Transverse colon (tissue), 4 donors: ENCODE measurements at places on chromosomes 3 and 15.

DNA sequence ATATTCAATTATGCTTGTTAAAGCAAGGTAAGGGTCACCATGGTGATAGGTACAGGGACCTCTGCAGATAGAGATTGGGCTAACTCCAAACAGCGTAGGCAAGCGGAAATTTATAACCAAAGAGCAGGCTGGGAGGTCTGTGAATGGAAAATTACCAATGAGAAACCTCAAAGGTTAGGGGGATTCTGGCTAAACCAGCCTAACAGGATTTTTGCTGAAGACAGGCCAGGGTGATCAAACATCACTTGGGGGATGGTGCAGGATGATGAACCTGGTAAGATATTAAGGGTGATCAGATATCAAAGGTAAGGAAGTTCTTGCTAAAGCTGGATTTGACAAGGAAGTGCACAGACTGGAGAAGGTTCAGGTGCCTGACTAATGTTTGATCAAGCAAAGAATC, 35.3 kb upstream of the SNRPN start:
- H3K27me3 ChIP-seq = no peaks in the 10 kb centered on the region
- H3K36me3 ChIP-seq = no peaks in the 10 kb centered on the region
- DNase-seq = no peak
- no peak overlapping the region for H3K4me3 ChIP-seq
- no peaks in the 10 kb centered on the region for H3K4me1 ChIP-seq
- no peak overlapping the region for H3K27ac ChIP-seq

DNA sequence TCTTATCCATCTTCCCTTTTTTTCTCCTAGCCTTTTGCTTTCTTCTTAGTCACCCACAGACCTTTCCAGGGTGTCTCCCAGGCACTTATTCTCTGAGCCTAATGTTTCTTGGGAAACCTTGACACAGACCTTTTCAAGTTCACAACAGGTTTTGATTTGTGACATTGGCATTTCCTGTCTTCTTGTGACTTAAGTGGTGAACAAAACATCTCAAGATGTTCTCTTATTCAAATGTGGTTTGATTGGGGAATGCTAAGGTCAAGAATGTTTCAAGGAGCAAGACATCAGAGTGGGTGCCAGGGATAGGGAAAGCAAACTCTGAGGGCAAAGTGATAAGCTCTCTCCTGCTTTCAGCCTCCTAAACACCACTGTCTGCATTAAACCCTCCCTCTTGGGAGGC, 68.2 kb upstream of the GSK3B start:
- no peak overlapping the region for H3K27ac ChIP-seq
- no peaks in the 10 kb centered on the region for H3K36me3 ChIP-seq
- no peak for DNase-seq
- no peak overlapping the region for H3K4me3 ChIP-seq
- H3K27me3 ChIP-seq = no peaks in the 10 kb centered on the region
- peaks cover 12% of the 10 kb centered on the region for H3K4me1 ChIP-seq

GRCh38 chr15:55916666-55917409, 76.6 kb downstream of the NEDD4 start:
- no peak overlapping the region for H3K27ac ChIP-seq
- no peaks in the 10 kb centered on the region for H3K36me3 ChIP-seq
- H3K27me3 ChIP-seq = no peaks in the 10 kb centered on the region
- H3K4me1 ChIP-seq = no peaks in the 10 kb centered on the region
- H3K4me3 ChIP-seq = no peak overlapping the region
- DNase-seq = no peak

DNA sequence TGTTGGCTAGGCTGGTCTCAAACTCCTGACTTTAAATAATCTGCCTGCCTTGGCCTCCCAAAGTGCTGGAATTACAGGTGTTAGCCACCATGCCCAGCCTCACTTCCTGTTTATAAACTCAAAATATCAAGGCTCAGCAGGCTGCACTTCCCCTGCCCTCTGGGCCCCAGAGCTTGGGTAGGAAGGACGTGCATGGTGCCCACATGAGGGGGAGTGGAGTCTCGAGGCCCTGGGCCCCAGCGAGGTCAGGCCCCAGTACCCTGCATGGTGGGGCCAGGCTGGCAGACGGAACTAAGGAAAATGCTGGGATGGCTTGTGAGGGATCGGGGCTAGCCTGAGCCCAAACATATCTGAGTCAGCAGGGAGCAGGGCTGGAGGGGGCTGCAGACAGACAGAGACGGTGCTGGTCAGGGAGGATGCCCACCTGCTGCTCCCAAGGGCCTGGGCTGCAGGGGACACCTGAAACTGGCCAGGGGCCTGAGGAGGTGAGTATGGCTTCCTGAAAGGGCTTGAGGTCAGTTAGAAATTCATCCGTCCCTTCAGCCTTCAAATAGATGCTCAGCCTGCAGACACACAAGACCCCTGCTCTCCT, 5.1 kb downstream of the SPTBN5 start:
- H3K27ac ChIP-seq = no peak overlapping the region
- H3K27me3 ChIP-seq = no peaks in the 10 kb centered on the region
- no peak for DNase-seq
- no peak overlapping the region for H3K4me3 ChIP-seq

- H3K4me3 ChIP-seq = no peak overlapping the region
- H3K27me3 ChIP-seq = no peaks in the 10 kb centered on the region
- peaks cover 31% of the 10 kb centered on the region for H3K4me1 ChIP-seq
- no peaks in the 10 kb centered on the region for H3K36me3 ChIP-seq
Measured at GRCh38 chr3:32423534-32423933, 31.9 kb downstream of the CMTM7 start.

- H3K27me3 ChIP-seq = no peaks in the 10 kb centered on the region
- no peaks in the 10 kb centered on the region for H3K4me1 ChIP-seq
- H3K27ac ChIP-seq = peak overlapping the region; percentile 63
- no peaks in the 10 kb centered on the region for H3K36me3 ChIP-seq
Measured at GRCh38 chr15:72338617-72339321, 18.8 kb upstream of the CELF6 start.

- peaks cover 3% of the 10 kb centered on the region for H3K4me1 ChIP-seq
- H3K27me3 ChIP-seq = no peaks in the 10 kb centered on the region
- no peak overlapping the region for H3K4me3 ChIP-seq
- H3K36me3 ChIP-seq = no peaks in the 10 kb centered on the region
- no peak overlapping the region for H3K27ac ChIP-seq
Measured at GRCh38 chr3:58563386-58564035, 13.7 kb downstream of the FAM107A start.

- peaks cover 15% of the 10 kb centered on the region for H3K4me1 ChIP-seq
- H3K27ac ChIP-seq = peak within 1 kb of the TSS; percentile 90
- DNase-seq = peak; percentile 96
- H3K4me3 ChIP-seq = peak within 1 kb of the TSS; percentile 87
- H3K27me3 ChIP-seq = no peaks in the 10 kb centered on the region
Measured at GRCh38 chr15:101277038-101277822, at the start of gene SELENOS. TSS of gene SELENOS (minus strand) at chr15:101277485. CDS start at chr15:101277417, 68 bp downstream.

DNA sequence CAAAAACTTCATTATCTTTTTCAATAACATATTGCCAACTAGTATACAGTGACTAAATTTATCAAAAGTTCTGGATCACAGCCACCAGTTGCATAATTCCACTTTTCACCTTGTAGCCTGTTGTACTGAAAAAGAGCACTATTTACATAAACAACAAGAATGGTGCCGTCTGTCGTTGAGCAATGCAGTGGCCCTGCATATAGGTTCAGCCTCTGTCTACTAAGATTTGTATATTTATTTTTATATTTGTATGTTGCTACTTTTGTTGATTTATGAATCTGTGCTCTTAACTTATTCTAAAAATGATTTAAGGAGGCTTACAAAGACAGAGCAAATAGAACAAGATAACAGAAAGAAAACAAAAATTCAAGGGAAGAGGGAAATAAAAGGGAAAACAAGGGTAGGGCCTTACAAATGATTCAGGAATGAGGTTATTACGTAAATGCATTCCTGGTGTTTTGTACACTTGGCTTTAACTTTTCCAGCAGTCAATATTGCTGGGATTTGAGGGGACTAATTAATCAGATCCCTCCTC, 257.6 kb upstream of the STT3B start:
- no peak for DNase-seq
- no peaks in the 10 kb centered on the region for H3K4me1 ChIP-seq
- H3K36me3 ChIP-seq = no peaks in the 10 kb centered on the region
- H3K27ac ChIP-seq = no peak overlapping the region
- H3K4me3 ChIP-seq = no peak overlapping the region

DNA sequence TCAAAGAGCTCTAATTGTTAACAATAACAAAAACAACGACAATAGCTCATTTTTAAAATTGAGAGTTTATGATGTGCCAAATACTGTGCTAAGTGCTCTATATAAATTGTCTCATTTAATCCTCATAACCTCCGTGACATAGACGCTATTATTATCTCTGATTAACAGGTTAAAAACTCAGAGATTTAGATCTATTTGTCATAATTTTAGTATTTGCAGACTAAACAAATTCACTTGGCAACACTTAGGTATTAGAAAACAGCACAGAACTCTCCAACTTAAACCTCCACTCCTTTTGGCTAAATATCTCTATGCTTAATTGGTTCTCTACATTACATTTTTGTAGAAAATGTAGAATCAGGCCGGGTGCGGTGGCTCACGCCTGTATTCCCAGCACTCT, 136.4 kb downstream of the SPATA16 start:
- no peak overlapping the region for H3K27ac ChIP-seq
- no peaks in the 10 kb centered on the region for H3K36me3 ChIP-seq
- no peak for DNase-seq

- H3K27me3 ChIP-seq = no peaks in the 10 kb centered on the region
- no peak overlapping the region for H3K4me3 ChIP-seq
- no peak overlapping the region for H3K27ac ChIP-seq
- DNase-seq = peak; percentile 22
Measured at GRCh38 chr3:69425249-69425648, 39.4 kb upstream of the FRMD4B start.

DNA sequence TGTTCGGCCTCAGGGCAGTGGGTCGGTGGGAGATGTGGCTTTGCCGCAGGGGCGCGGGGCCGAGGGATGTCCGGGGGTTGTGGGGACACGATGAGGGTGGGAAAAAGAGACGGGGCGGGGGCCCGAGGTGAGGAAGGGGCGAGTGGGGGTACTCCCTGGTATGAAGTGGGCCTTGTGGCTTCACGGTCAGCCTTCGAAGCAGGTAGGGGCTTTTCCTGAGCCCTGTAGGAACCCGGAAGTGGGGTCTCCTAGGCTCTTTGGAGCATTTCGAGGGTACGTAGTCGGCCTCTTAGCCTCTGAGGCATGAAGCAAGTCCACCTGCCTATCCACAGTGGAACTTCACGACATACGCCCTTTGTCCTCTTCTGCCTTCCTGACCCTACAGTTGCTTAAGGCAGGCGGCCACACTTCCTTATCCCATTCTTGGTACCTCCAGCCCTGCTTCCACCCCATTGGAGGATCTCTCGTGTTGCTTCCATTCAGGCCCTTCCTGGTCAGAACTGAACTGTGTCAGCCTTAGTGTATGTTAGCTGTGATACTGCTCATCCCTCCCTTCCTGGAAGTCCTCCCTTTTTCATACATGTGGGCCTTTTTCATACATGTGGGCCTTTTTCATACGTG, 389 bp downstream of the ARPC4 start:
- peak overlapping the region; percentile 70 for H3K4me3 ChIP-seq
- peaks cover 30% of the 10 kb centered on the region for H3K4me1 ChIP-seq
- peaks cover 19% of the 10 kb centered on the region for H3K36me3 ChIP-seq
- H3K27me3 ChIP-seq = no peaks in the 10 kb centered on the region

DNA sequence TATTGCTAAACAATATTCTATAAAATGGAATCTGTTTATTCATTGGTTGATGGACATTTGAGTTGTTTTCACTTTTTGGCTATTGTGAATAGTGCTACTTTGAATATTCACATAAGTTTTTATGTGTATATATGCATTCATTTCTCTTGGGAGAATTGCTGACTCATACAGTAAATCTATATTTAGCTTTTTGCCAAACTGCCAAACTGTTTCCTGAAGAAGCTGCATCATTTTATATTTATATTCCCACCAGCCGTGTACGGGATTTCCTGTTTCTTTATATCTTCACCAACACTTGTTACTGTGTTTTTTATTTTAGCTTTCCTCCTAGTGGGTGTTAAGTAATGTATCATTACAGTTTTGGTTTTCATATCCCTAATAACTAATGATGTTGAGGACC, 12.5 kb upstream of the TCAIM start:
- H3K36me3 ChIP-seq = no peaks in the 10 kb centered on the region
- DNase-seq = no peak
- H3K4me3 ChIP-seq = no peak overlapping the region

- H3K4me1 ChIP-seq = no peaks in the 10 kb centered on the region
- H3K27me3 ChIP-seq = no peaks in the 10 kb centered on the region
- no peak for DNase-seq
- no peak overlapping the region for H3K27ac ChIP-seq
- no peak overlapping the region for H3K4me3 ChIP-seq
- H3K36me3 ChIP-seq = no peaks in the 10 kb centered on the region
Measured at GRCh38 chr3:189790658-189791057, 159.5 kb downstream of the TP63 start.

DNA sequence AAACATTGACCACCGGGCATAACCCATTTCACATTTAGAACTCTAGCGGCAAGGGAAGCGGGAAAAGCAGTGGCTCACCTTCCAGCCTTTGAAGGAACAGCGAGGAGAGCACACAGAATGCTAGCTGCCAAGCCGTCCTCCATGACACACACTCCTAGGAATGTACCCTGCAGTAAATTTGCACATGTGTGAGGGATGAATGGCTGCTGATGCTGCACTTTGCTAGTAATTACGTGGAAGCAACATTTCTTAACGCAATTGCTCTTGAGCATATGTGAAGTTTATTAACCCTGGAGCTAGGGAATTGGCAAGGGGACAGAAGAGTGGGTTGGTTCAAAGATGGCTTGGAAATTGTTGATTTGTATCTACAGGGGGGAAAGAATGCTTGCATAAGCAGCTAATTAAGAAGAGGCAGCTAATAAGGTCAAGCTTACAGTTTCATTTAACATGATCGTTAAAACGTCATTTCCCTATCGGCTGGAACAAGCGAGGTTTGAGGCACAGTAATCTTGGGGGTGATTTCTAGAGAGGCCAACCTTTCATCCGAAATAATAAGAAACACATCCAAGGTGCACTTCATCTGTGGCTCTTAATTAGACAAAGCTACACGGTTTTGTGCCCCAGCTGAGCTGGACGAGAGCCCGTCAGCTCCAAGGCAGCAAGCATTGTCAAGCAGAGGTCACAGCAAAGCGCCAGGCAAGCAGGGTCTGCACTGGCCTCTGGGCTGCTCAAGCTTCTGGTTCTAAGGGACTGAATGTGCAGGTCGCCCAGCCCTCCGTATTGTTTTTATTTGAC, 123.4 kb downstream of the CHSY1 start:
- peaks cover 25% of the 10 kb centered on the region for H3K4me1 ChIP-seq
- DNase-seq = no peak
- H3K36me3 ChIP-seq = no peaks in the 10 kb centered on the region
- H3K4me3 ChIP-seq = no peak overlapping the region
- H3K27ac ChIP-seq = peak overlapping the region; percentile 83
- no peaks in the 10 kb centered on the region for H3K27me3 ChIP-seq

- H3K36me3 ChIP-seq = no peaks in the 10 kb centered on the region
- H3K4me1 ChIP-seq = no peaks in the 10 kb centered on the region
- no peak overlapping the region for H3K4me3 ChIP-seq
- no peaks in the 10 kb centered on the region for H3K27me3 ChIP-seq
Measured at GRCh38 chr3:176526225-176526624, 671.1 kb downstream of the TBL1XR1 start.

GRCh38 chr3:29011441-29011840, 269.4 kb upstream of the RBMS3 start:
- no peak overlapping the region for H3K4me3 ChIP-seq
- H3K36me3 ChIP-seq = no peaks in the 10 kb centered on the region
- no peak for DNase-seq

GRCh38 chr15:67082007-67082536, 16.7 kb downstream of the SMAD3 start:
- H3K4me1 ChIP-seq = peaks cover 59% of the 10 kb centered on the region
- no peak overlapping the region for H3K4me3 ChIP-seq
- no peaks in the 10 kb centered on the region for H3K36me3 ChIP-seq
- peak; percentile 64 for DNase-seq
- peak overlapping the region; percentile 66 for H3K27ac ChIP-seq

- peaks cover 6% of the 10 kb centered on the region for H3K4me1 ChIP-seq
- no peak within 1 kb of the TSS for H3K4me3 ChIP-seq
- no peak within 1 kb of the TSS for H3K27ac ChIP-seq
- H3K36me3 ChIP-seq = no peaks in the 10 kb centered on the region
Measured at GRCh38 chr3:13073326-13074005, at the start of gene IQSEC1. TSS of gene IQSEC1 (minus strand) at chr3:13073429. CDS start at chr3:13073014, 415 bp downstream.
